ENCODE measurements at places on chromosomes 11 and 22. TPM values are rescaled to one million over a fixed set of nuclear protein-coding genes. Genes with fewer than 3 reads are reported as not detected.

Gene OR10D3
- total RNA-seq, result not detected

GRCh38 chr22:45303181-45303580 is 6.6 kb upstream of the FAM118A start:
- DNase-seq, result no peak

GRCh38 chr11:71282581-71283351 is 30.4 kb upstream of the SHANK2 start:
- DNase-seq, result no peak

- no peak for DNase-seq
These were observed 49.1 kb downstream of the CDKN1C start for GRCh38 chr11:2836315-2837095.
